Panc1 (cell line): ENCODE measurements at places on chromosomes 12 and 14. TPM values are rescaled to one million over a fixed set of nuclear protein-coding genes. Genes with fewer than 3 reads are reported as not detected.

The DIO2 gene
- 0.05 TPM for total RNA-seq

The LRRC10 gene
- total RNA-seq: not detected

The TMEM30B gene
- total RNA-seq: 0.10 TPM

The CCDC196 gene
- not detected for total RNA-seq

The CPNE6 gene
- total RNA-seq: not detected

The GYS2 gene
- not detected for total RNA-seq

The ACRBP gene
- total RNA-seq: 0.54 TPM

The AQP5 gene
- 0.72 TPM for total RNA-seq

The CLEC2A gene
- total RNA-seq: not detected

The MUCL1 gene
- total RNA-seq: not detected

The GARIN6 gene
- total RNA-seq: not detected

The TSPAN19 gene
- not detected for total RNA-seq

The CCDC38 gene
- total RNA-seq: not detected

The CLEC4E gene
- not detected for total RNA-seq

The MLXIP gene
- total RNA-seq: 124 TPM

The RIPK3 gene
- total RNA-seq: not detected

The TSHR gene
- not detected for total RNA-seq

The MDGA2 gene
- total RNA-seq: not detected

The EFCAB11 gene
- total RNA-seq: 12.3 TPM

The PDE6H gene
- total RNA-seq: not detected

The ATP5MC2 gene
- total RNA-seq: 290 TPM

The CHGA gene
- total RNA-seq: not detected

The E2F7 gene
- 13.1 TPM for total RNA-seq
